Pulmonary artery endothelial cell (primary cell): ENCODE measurements at places on chromosomes 4 and X.

DNA sequence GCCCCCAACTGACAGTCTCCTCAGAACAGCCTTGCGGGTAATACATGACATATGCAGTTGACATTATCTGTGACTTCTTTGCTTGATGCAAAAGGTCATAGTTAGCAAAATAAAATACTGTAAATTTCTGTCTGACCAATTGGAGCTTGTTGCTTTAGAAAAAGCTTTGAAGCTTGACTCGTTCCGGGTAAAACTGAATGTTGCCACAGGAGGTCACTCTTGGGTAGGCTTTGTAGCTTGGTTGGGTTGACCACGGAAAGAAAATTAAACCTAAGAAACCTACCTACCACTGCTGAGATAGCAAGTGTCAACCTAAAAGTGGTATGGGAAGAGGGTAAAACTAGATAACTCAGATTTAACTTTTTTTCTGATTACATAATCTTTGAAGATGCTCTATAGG, 23.2 kb downstream of the PRPS2 start:
- peak; percentile 13 for DNase-seq

DNA sequence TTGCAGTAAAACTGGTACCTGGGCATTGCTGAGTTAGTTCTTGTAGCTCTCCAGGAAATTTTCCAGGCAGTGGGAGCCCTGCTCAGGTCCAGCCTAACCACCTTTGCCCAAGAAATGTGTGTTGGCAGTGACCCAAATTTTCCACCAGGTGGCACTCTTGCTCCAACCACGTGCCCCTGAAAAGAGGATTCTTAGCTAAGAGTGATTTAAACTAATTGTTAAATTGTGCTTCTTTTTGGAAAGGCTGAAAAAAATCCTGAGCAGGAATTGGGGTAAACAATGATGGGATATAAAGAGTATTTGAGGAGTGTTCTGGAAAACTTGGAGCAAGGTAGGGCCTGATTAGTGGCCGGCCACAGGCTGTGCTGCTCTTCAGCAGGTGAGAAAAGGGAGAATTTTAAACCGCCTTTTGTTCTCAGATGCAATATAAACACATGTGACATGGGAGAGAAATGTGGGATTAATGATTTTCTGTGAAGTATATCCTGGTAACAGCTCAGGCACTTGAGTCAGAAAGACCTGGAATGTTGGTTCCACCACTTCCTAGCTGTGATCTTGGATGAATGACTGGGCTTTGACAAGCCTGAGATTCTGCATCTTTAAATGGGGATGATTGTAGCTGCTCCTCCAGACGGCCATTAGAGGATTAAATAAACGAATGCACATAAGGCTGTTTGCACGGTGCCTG, 219.6 kb downstream of the PTTG2 start:
- DNase-seq = peak; percentile 39

DNA sequence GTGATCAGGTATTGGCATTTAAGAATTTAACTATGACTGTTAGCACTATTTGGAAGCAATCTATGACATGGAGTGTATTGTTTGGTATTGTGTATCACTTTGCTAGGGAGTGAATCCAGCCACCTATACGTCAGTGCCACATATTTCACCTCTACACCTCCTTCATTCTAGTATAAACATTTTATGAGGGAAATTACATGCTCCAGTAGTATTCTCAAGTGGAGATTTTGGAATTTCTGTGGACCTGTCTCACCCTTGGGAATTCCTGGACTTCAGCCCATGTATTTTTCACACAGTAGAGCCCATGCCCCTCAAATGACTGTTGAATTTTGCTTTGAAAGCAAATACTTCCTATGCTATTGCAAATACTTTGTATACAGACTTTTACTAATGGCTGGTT, 11.3 kb downstream of the BST1 start:
- DNase-seq = no peak

GRCh38 chr4:84967243-84967690, 777 bp upstream of the WDFY3 start:
- no peak for DNase-seq

GRCh38 chr4:174626342-174627008, 104.2 kb upstream of the HPGD start:
- DNase-seq = no peak
